ENCODE measurements at places on chromosomes 6 and 20.
A peak's percentile ranks its signal among the peaks of the same experiment; 100 is the strongest.

GRCh38 chr6:150930841-150931240 is 65.3 kb downstream of the MTHFD1L start:
- DNase-seq = peak; percentile 84

- DNase-seq = no peak
Observed at GRCh38 chr6:158645064-158646022, 800 bp upstream of the DYNLT1 start.

GRCh38 chr6:130473886-130474285 is 108.1 kb downstream of the TMEM200A start:
- DNase-seq = peak; percentile 94

GRCh38 chr6:118896339-118897136 is 2.6 kb downstream of the ASF1A start:
- DNase-seq = peak; percentile 68

DNA sequence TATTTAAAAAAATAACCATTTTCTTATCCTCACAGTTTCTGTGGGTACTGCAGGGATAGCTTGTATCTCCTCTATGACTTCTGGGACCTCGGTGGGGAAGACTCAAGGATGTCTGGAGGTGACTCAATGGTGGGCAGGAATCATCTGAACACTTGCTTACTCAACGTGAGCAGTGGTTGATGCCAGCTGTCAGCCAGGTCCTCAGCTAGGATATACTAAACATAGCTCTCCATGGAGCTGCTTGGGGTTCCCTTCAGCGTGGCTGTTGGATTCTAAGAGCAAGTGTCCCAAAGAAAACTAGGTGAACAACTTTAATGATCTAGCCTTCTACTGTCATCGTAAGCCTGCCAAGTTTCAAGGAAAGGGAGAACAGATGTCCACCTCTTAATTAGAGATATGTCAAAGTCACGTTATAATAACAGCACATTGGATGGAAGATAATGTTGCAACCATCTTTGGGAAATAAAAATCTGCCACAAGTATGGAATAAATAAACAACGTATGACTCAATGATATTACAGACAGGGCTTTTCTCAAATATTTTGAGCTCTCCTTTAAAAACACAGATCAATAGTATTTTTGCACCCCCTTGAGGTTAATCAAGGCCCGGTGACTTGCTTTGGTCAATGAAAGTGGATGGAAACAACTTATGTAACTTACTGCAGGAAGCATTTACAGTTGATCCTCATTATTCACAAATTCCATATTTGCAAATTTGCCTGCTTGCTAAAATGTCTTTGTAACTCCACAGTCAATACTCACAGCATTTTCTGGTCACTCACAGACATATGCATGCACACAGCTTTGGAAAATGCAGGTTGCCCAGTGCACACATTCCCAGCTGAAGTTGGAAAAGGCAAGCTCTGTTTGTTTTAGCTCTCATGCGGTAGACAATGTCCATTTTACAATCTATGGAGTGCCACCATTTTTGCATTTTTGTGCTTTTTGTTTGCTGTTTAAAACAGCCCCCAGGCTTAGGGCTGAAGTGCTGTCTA is 6.6 kb upstream of the HEBP2 start:
- DNase-seq = no peak

- peak; percentile 46 for DNase-seq
Observed at GRCh38 chr6:141598487-141598886, 534.2 kb upstream of the GJE1 start.

DNA sequence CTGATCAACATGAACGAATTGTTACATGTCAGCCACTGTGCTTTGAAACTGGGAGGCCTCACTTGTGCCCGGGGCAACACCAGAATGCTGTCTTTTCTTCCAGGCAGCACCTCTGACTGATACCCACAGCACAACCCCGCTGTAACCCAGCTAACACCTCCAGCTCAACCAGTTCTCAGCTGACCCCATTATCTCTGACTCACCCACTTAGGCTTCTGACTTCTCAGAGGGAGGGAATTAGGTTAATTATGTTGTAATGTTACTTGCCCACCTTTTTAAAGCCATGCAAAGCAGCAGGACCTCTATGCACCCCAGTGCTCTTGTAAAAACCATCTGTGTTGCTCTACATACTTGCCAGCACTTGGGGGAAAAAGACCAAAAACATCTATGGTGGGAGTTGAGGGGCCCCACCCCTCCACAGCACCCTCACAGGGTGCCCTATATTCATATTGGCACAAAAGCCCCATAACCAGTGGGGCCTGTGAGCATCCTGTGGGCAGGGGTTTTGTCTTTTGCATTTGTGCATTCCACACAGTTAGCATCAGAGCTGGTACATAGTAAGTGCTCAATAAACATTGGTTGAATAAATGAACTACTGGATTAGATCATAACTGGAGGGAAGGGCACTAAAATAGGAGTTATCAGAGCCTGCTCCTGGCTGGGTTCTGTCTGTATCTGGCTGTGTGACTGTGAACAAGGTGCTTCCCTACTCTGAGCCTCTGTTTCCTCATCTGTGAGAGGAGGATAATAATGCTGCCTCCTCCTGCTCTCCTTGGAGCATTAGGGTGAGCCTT is 22.3 kb downstream of the BNIP5 start:
- peak; percentile 47 for DNase-seq

- peak; percentile 98 for DNase-seq
Observed at GRCh38 chr20:36847009-36847709, 28.8 kb upstream of the TLDC2 start.

DNA sequence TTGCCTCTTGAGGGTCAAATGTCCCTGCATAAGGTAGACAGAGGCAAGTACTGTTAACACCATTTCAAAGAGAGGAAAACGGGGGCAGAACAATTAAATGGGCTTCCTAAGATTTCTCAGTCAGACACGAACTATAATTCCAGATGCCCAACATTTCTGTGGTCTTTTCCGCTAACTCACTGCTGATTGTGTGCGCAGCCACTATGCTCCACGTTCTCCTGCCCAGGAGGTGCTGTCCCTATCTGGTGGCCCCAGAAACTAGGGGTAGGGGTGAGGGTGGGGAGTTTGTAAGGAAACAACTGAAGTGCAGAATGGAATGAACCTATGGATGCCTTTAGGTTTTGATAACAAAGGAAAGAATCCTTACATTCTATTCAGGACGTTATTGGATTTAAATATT is 86.1 kb upstream of the BACH2 start:
- DNase-seq = no peak
